ENCODE measurements at places on chromosomes 3 and 15. TPM values are rescaled to one million over a fixed set of nuclear protein-coding genes. Genes with fewer than 3 reads are reported as not detected.

SLC35A5 gene
- total RNA-seq = 30.5 TPM

PLSCR4 gene
- total RNA-seq = 135 TPM

HTR3D gene
- total RNA-seq = not detected

DNA sequence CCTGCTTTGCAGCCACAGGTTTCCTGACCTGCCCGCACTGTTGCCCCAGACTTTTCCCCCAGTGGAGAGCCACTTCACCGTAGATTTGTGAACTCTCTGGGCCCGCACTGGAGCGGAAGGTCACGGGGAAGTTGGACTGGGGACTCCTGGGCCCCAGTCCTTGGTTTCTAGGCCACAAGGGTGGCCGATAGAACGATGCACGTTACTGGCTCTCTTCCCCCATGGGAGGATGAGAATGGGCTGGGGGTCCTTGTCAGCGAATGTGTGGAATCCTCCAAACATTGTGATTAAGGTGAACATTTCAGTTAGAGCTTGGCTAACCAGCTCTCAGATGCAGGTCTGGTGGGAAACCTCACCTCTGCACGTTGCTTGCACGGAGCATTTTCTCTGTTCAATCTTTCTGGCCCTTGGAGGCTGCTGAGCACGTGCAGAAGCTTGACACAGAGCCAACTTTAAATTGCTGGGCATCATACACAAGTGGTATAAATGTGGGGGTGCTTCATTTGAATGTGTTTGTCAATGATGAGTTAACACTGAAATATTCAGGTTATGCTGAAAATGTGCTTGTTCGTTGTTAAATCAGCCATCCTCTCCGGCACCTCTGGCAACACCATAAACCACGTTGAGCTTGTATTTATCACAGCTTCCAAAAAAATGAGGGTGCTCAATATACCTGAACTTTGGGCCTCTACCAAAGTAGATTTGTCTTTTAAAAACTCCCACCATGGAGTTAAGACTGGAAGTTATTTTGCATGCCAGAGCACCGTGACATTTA, 976 bp downstream of the DIS3L start:
- H3K27ac ChIP-seq = no peak overlapping the region
- no peak for DNase-seq
- H3K4me3 ChIP-seq = peak overlapping the region; percentile 82
- H3K4me1 ChIP-seq = no peaks in the 10 kb centered on the region
- H3K27me3 ChIP-seq = no peaks in the 10 kb centered on the region

GNAT1 gene
- not detected for total RNA-seq

DNA sequence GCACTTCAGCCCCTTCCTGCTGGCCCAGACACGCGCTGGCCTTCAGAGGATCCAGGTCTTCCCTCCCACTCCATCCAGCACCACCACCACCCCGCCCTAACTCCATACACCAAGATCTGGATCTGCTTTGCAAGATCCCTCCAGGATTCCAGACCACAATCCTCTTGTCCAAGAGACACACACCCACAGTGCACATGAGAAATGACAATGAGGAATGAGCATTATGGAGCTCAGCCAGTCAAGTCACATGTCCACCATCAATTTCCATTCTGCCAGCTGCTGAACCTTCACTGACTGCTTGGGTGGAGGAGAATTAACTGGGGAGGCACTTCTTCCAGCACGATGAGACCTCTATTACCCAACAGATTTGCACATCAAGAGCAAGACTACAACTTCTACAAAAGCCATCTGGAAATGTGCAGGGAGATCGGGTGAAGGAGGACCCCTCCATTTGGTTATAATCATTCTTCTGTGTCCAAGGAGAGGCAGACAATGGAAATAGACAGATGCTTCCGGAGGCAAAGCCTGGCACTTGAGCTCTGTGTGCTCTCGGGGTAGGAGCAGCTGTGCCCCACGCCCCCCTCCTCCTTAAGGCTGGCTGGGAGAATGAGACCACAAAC, 12.3 kb upstream of the SPATA12 start:
- H3K4me1 ChIP-seq = no peaks in the 10 kb centered on the region
- H3K27ac ChIP-seq = no peak overlapping the region
- no peaks in the 10 kb centered on the region for H3K27me3 ChIP-seq
- DNase-seq = no peak
- H3K36me3 ChIP-seq = no peaks in the 10 kb centered on the region

DNA sequence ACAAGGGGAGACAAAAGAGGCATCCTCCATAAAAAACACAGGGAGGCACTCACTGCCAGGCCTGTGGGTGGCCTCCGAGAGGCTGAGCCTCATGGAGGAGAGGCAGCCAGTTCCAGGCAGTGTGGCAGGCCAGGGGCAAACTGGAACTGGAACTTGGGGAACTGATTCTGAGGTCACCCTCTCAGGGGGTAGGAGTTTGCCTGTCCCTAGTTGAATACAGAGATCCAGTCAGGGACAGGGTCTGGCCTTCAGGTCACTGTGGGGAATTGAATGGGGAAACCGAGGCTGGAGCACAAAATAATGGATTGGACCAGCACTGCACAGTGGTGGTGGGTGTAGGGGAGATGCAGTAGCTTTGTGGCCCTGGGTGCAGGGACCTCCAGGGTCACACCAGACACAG, 58.7 kb downstream of the TPRA1 start:
- H3K4me1 ChIP-seq = no peaks in the 10 kb centered on the region
- H3K4me3 ChIP-seq = no peak overlapping the region

- no peak overlapping the region for H3K4me3 ChIP-seq
- H3K4me1 ChIP-seq = no peaks in the 10 kb centered on the region
- no peak overlapping the region for H3K27ac ChIP-seq
- H3K27me3 ChIP-seq = no peaks in the 10 kb centered on the region
These were observed 5.6 kb downstream of the NEIL1 start for GRCh38 chr15:75352186-75353080.

DNA sequence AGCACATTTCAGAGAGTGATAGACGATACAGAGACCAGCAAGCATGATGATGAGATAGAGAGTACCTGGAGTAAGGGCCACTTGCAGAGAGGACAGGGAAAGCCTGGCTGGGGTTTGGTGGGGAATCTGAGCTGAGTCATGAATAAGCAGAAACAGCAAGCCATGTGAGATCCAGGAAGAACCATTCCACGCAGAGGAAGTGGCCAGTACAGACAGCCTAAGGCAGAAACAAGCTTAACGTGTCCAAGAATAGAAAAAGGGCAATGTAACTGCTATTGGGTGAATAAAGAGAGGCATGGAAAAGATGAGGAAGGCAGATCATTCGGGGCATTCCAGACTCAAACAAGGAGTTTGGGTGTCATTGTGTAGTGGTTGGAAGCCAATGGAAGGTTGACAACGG, 816.3 kb upstream of the CFAP20DC start:
- H3K4me1 ChIP-seq = no peaks in the 10 kb centered on the region
- no peak overlapping the region for H3K27ac ChIP-seq
- DNase-seq = peak; percentile 52
- no peak overlapping the region for H3K4me3 ChIP-seq

GRCh38 chr3:141471160-141471559, 15.7 kb upstream of the RASA2 start:
- H3K4me3 ChIP-seq = no peak overlapping the region
- H3K4me1 ChIP-seq = no peaks in the 10 kb centered on the region
- DNase-seq = no peak
- H3K27me3 ChIP-seq = no peaks in the 10 kb centered on the region

DNA sequence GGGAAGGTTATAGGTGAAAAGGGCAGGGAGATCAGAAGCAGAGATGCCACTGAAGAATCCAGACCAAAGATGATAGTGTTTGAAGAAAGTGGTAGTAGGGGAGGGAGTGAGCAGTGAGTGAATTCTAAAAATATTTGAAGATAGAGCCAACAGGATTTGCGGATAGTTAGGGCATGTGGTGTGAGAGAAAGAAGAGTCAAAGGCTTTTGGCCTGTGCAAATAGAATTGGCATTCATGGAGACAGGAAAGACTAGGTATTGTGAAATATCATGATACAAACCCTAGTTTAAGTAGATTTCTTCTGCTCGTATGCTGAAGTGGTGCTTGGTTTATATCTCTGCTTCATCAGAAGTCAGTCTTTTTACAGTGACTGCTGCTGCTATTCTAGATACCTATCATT, 224.2 kb upstream of the CFAP20DC start:
- DNase-seq = no peak
- H3K27ac ChIP-seq = no peak overlapping the region
- no peaks in the 10 kb centered on the region for H3K27me3 ChIP-seq
- H3K4me1 ChIP-seq = no peaks in the 10 kb centered on the region
- no peak overlapping the region for H3K4me3 ChIP-seq
- H3K36me3 ChIP-seq = no peaks in the 10 kb centered on the region

CCR9 gene
- total RNA-seq = not detected

DNA sequence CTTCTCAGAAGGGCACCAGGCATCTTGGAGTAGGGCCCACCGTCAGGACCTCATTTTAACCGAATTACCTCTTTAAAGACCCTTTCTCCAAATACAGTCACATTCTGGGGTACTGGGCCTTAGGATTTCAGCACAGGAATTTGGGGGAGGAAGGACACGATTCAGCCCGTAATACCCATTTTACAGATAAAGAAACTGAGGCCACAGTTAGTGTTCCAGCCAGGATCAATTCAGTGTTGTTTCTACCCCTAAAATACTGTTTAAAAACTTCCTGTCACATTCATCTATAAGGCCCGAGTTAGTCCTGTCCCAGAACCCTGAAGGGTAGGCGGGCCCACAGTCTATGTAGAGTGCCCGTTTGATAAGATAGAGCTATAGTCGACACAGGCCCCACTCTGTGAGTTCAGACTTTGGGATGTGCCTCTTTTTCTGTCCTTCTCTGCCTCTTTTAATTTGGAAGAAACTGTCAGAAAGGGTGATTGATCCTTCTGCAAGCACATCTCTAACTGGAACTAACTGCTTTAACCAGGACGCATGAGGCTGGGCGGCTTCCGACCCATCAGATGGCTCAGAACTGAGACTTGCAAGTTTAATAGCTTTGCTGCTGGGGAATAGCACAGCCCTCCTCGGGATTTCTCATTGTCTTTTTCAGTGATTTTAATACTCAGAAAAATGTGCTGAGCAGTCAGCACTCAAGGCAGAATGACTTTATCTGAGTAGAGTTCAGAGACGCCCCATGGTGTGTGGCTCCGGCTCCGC, 19.5 kb downstream of the BFSP2 start:
- no peaks in the 10 kb centered on the region for H3K27me3 ChIP-seq
- H3K4me1 ChIP-seq = no peaks in the 10 kb centered on the region
- no peak overlapping the region for H3K4me3 ChIP-seq
- no peaks in the 10 kb centered on the region for H3K36me3 ChIP-seq

MANF gene
- total RNA-seq = 108 TPM

NSMCE3 gene
- 6.1 TPM for total RNA-seq

OR5K2 gene
- total RNA-seq = not detected

GRCh38 chr15:80174017-80174746, 21.4 kb downstream of the FAH start:
- peaks cover 2% of the 10 kb centered on the region for H3K4me1 ChIP-seq
- H3K27me3 ChIP-seq = no peaks in the 10 kb centered on the region
- H3K27ac ChIP-seq = peak overlapping the region; percentile 98
- no peaks in the 10 kb centered on the region for H3K36me3 ChIP-seq

DNA sequence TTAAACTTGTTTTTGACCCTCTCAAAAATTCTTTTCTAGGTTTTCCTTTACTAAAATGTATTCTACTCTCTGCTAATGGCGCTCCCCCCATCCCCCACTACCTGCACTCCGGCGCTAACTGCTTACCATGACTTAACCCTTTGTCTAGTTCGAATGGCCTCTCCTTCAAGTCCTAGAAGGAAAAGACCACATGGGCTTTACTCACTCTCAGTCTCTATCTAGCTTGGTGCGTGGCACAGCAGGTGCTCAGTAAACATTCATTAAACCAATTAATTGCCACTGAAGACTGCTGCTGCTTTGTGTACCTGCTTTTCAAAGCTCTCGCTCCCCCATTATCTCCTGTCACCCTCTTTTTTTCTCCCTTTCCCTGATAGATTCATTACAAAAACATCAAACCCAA, 457.7 kb upstream of the THRB start:
- H3K27me3 ChIP-seq = no peaks in the 10 kb centered on the region
- DNase-seq = no peak
- no peak overlapping the region for H3K27ac ChIP-seq
- no peaks in the 10 kb centered on the region for H3K36me3 ChIP-seq
- no peak overlapping the region for H3K4me3 ChIP-seq

DNA sequence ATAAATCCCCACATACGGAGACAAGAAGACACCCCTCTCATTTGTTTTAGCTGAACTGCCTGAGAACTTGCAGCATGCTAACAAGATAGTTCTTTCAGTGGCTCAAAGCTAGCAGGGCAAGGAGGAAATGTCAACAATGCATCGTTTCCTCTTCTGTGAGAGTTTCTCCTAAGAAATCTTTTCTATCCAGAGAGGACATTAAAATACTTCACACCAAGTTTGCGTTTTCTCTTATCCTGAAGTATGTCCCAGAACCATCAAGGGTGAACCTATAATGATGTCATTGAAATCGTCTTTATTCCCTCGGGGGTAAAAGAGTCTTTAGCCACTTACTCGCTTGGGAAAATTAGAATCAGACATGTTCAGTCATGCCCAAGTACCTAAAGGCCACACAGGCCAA, 541.7 kb upstream of the MDFIC2 start:
- no peak overlapping the region for H3K4me3 ChIP-seq
- no peaks in the 10 kb centered on the region for H3K36me3 ChIP-seq
- no peak for DNase-seq
- no peaks in the 10 kb centered on the region for H3K27me3 ChIP-seq
- H3K27ac ChIP-seq = no peak overlapping the region

GRCh38 chr3:152272771-152273242, 4.1 kb downstream of the MBNL1 start:
- peak overlapping the region; percentile 85 for H3K27ac ChIP-seq
- no peaks in the 10 kb centered on the region for H3K36me3 ChIP-seq
- peak overlapping the region; percentile 34 for H3K4me3 ChIP-seq
- no peaks in the 10 kb centered on the region for H3K27me3 ChIP-seq
- peaks cover 3% of the 10 kb centered on the region for H3K4me1 ChIP-seq

GCHFR gene
- 7.7 TPM for total RNA-seq

- no peaks in the 10 kb centered on the region for H3K4me1 ChIP-seq
- H3K27me3 ChIP-seq = no peaks in the 10 kb centered on the region
- no peak for DNase-seq
- H3K36me3 ChIP-seq = no peaks in the 10 kb centered on the region
- peak overlapping the region; percentile 35 for H3K4me3 ChIP-seq
These were observed 26.2 kb downstream of the RARB start for GRCh38 chr3:25454005-25454927.

DNA sequence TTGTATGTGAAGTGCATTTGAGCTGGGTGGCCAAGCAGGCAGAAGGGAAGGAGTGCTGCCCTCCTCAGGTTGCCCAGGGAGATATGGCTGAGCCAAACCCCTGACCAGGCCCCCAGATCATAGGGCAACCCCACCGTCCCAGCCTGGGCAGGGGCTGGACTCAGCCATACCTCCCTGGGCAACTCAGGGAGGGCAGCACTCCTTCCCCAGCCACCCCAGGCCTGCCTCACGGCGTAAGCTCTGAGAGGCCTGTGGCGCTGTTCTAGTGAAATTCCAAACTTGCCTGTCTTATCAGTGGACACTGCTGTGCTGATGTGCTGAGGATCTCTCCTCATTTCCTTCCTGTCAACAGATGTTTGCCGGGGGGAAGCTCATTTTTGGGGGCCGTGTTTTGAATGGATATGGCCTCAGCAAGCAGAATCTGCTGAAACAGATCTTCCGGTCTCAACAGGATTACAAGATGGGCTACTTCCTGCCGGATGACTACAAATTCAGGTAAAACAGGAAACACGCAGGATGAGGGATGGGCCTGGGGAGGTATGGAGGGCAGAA, 57.6 kb upstream of the FGD5 start:
- no peaks in the 10 kb centered on the region for H3K27me3 ChIP-seq
- H3K36me3 ChIP-seq = no peaks in the 10 kb centered on the region
- no peak overlapping the region for H3K4me3 ChIP-seq
- H3K27ac ChIP-seq = no peak overlapping the region

GRCh38 chr15:88989578-88989977, 76.4 kb upstream of the MFGE8 start:
- H3K4me1 ChIP-seq = no peaks in the 10 kb centered on the region
- DNase-seq = no peak
- no peak overlapping the region for H3K27ac ChIP-seq
- H3K4me3 ChIP-seq = no peak overlapping the region
- H3K36me3 ChIP-seq = no peaks in the 10 kb centered on the region
